Femur (tissue), 1 donor: ENCODE measurements at places on chromosomes 1 and 21.

GRCh38 chr1:208438112-208438699 lies 194.0 kb upstream of the PLXNA2 start:
- no peak for DNase-seq

DNA sequence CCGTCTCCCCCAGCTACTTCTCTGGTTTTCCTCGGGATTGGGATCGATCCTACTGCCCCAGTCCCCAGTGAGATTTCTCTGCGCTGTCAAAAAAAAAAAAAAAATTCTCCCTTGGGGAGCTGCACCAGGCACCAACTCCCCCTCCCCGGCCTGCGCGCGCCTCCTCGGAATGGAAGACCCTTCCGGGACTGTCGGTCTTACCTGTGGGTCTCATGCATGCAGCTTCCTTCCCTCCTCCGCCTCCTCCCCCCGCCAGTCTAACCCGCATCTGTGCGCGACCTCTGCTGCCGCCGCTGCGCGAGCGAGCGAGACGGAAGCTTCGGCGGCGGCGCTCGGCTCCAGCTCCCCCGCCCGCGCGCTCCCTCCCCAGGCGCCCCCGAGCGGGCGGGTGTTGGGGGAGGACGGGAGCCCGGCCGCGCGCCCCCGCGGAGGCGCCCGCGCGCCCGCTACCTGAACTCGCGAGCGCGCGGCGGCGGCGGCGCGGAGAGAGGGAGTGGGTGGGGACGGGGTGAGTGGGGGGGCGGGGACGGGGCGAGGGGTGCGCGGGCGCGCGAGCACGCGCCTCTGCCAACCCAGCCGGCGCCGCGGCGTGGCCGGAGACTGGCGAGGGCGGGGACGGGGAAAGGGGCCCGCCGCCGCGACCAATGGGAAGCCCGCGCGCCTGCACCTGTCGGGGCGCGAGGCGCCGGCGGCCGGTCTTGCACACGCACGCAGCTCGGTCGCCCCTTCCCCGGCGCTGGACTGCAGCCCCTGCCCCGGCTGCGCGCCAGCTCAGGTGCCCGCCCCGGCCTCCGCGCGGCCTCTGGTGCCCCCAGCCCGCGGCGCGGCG lies at the start of gene SUSD4:
Gene SUSD4, minus strand, starts transcription at position 321 of the 829 bp plus-strand sequence. CDS start 751 bp downstream, outside the sequence.
- DNase-seq, result peak; percentile 49

DNA sequence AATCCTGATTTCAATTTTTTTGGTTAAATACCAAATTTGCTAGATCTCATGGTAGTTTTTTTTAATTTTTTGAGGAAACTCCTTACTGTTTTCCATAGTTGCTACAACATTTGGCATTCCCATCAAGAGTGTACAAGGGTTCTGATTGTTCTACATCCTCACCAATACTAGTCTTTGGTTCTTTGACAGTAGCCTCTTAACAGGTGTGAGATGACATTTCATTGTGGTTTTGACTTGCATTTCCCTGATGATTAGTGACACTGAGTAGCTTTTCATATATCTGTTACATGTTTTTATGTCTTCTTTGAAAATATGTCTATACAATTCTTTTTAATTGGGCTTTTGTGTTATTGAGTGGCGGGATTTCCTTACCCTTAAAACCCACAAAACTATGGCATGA lies 20.9 kb upstream of the RGS13 start:
- DNase-seq, result no peak

DNA sequence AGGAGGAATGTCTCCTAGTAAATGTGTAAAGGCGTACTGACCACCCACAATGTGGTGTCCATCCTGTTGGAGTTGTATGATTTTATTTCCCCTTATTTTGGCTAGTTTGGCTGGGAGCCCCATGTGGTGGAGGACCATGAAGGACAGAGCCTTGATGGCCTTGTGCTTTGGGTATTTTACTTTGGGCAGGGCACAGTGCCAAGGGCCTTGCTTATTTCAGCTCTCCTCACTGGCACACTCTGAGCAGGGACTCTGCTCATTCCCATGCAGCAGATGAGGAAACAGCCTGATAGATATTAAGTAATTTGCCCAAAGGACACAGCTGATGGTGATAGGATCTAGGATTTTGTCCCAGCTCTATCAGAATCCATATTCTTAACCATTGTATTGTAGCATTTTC lies 50.2 kb downstream of the SMYD2 start:
- no peak for DNase-seq

DNA sequence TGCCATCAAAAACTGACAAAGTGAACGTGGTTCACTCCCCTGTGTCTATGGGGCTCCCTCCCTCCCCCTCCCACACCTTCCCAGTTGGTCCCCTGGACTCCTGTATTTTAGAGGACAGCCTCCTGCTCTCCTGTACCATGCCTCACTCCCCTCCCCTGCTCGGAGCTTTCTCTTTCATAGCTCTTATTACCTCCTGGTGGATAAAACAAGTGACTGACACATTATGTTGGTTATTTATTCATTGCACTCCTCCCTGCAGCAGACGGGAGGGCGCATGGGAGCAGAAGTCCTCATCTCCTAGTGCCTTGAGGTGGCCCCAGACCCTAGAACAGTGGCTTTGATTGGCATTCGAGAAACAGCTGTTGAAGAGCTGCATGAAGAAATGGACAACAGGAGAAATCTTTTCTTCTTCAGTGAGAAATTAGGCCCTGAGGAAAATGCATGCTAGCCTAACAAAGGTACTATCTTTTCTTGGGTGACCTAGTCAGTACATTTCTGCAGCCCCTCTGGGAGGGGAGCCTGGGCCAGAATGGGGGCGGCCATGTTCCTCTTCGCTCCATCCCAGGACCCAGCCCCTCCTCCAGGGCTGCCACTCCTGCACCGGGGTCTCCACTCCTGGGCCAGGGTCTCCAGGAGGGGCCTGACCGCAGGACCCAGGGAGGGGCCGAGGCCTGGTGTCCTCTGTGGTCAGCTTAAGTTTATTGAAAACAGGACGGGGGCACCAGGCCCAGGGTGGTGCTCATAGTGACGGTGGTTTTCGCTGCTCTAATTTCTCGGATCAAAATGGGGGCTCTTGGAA lies 1.2 kb upstream of the TFF1 start:
- DNase-seq, result no peak

- DNase-seq, result no peak
Observed at GRCh38 chr1:177824508-177824982, 145.3 kb downstream of the SEC16B start.

DNA sequence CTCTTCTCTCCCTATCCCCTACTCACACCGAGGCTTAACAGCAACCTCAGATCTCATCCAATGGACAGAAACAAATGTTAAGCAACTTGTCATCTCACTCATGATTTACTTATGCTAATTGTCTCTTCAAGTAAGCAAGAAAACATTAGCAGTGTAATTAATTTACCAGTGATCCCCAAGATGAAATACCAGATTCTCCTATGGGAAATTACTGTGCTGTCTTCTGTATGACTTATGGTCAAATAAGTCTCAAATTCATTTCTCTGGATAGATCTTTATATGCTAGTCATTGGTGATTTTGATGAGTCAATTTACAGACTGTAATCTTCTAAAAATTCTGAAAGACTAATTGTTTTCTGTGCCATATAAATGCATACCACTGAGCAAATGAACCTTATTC lies 32.9 kb upstream of the L1TD1 start:
- no peak for DNase-seq

DNA sequence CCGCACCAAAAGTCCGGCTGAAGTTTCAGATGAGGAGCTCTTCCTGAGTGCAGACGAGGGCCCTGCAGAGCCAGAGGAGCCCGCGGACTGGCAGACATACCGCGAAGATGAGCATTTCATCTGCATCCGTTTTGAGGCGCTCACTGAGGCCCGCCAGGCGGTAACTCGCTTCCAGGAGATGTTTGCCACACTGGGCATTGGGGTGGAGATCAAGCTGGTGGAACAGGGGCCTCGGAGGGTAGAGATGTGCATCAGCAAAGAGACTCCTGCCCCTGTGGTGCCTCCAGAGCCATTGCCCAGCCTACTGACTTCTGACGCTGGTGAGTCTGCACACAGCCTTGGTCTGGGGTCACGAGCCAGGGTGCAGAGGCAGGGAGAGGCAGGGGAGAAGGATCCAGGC lies 84.7 kb downstream of the TRIM11 start:
- no peak for DNase-seq

GRCh38 chr1:86487131-86487810 lies 18.5 kb downstream of the CLCA1 start:
- peak; percentile 82 for DNase-seq

GRCh38 chr1:182257369-182258063 lies 134.1 kb downstream of the GLUL start:
- no peak for DNase-seq

DNA sequence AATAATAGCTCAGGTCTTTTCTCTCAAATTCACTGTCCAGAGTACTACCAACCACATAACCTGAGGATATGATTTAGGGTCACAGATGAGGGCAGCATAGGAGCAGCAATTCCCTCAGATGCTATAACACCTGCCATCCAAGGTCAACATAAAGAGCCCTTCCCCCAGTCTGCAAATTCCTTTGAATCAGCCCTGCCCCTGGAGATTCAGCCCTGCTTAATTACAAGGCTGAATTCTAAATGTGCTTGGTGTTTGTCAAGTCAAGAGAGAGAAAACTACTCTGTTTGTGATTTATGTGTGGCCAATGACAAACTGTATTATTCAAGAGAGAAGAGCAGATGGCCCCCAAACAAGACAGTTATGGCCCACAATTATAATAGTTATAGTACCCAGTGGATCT lies 195.7 kb upstream of the ADGRL2 start:
- no peak for DNase-seq

DNA sequence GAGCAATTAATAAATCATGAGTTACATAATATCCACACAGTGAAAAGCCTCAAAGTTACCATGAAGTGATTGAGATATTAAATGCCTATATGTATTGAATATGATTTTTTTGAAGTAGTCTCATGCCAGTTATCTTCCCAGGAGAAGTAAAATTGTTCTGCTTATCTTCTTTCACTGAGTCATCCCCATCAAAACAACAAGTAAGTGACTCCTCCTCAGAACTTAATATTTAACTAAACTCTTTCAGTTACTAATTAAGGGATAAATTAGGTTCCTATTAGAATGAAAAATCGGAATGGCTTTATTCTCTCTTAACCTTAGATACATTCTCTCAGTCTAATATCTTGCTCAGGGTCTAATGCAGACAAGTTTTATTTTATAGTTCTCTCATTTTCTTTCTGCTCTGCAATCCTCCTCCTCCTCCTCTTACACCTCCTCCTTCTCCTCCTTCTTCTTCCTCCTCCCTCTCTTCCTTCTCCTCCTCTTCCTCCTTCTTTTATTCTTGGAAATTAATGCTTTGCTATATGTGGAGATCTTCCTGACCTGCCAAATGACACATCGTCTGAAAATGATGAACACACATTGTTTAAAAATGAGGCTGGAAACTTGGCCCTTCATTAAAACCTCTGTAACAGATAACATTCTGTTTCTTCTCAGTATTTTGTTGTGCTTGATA lies 110.9 kb downstream of the RUNX1 start:
- no peak for DNase-seq

DNA sequence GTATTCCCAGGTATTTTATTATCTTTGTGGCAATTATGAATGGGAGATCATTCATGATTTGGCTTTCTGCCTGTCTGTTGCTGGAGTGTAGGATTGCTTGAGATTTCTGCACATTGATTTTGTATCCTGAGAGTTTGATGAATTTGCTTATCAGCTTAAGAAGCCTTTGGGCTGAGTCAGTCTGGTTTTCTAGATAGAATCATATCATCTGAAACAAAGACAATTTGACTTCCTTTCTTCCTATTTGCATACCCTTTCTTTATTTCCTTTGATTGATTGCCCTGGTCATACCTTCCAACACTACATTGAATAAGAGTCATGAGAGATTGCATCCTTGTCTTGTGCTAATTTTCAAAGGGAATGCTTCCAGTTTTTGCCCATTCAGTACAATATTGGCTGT lies 8.0 kb downstream of the OR2L3 start:
- no peak for DNase-seq

GRCh38 chr1:163440090-163440489 lies 118.3 kb downstream of the NUF2 start:
- no peak for DNase-seq

- DNase-seq, result no peak
Observed at GRCh38 chr1:210905944-210906453, 227.9 kb downstream of the KCNH1 start.

- DNase-seq, result no peak
Observed at GRCh38 chr1:184972315-184973055, 1.8 kb downstream of the NIBAN1 start.

DNA sequence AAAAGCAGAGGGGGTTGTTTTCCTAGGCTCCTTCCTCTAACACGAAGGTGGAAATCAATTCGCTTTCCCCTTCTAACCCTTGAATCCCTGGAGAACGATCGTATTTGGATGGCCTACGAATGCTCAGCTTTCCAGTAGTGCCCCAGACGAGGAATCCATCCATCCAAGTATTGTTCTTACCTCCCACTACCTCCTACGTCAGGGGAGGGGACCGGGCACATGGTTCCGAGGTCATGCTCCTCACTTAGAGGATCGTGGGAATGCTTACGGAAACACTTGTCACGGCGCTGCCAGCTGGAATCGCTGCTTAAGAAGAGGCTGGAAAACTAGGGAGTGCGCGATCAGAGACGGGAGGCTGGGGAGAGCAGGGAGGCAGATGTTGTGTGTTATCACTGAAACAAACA lies 47.4 kb downstream of the CAPZB start:
- peak; percentile 84 for DNase-seq

GRCh38 chr1:34983700-34984355 lies 1.3 kb downstream of the TMEM35B start:
- no peak for DNase-seq

DNA sequence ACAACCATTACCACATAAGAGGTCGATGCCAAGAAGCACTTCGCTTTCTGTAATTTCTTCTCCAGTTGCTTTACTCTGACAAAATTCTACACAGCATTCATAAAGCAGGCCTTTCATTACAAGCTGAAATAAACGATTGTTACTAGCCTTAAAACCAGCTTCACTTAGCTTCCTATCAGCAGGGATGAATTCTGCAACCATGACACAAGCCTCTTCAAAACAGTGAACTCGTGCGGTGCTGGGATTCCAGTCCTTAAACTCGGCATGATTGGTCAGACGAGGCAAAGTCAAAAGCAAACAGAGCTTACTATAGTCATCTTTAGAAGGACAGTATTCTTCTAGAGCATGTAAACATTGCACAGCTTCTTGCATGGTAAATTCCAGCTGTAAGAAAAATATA lies 30.6 kb downstream of the WDR47 start:
- DNase-seq, result no peak

DNA sequence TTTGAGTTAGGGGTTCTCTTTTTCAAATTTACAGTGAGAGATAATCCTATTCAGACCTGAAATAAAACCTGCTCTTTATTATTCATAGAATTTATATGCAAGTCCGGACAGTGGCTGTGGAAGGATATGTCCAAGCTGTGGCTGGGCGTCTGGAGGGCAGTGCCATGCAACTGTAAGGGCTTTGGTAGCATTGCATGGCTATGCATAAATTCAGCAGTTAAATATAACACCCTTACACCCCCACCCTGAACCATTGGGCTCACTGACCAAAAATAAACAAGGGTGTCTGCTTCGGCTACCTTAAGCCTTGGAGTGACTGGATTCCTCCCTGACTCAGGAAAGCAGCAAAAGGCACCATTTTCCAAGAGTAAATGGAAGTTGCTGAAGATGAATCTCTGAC lies 5.4 kb downstream of the CHTOP start:
- no peak for DNase-seq

- DNase-seq, result no peak
Observed at GRCh38 chr1:42070996-42071395, 82.2 kb upstream of the GUCA2B start.
